ENCODE measurements at places on chromosomes 5 and 9.

GRCh38 chr9:37030611-37030939 lies 3.5 kb downstream of the PAX5 start:
- DNase-seq = no peak

DNA sequence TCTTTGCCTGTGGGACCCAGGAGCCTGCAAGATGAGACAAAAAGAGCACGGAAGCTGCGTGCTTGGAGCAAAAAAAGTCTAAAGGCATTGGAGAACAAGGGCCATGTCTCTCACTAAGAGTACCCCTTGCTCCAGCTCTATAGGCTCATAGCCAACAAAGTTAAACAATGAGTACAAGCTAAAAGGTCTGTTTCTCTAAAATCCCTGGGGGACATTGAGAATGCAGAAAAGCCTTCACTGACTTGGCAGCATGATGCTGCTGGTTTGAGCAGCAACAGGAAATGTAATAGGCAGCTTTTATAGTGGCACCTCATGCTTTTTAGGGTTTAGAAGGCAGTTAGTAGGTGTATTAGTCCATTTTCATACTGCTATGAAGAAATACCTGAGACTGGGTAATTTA lies 287.5 kb downstream of the SMARCA2 start:
- no peak for DNase-seq

DNA sequence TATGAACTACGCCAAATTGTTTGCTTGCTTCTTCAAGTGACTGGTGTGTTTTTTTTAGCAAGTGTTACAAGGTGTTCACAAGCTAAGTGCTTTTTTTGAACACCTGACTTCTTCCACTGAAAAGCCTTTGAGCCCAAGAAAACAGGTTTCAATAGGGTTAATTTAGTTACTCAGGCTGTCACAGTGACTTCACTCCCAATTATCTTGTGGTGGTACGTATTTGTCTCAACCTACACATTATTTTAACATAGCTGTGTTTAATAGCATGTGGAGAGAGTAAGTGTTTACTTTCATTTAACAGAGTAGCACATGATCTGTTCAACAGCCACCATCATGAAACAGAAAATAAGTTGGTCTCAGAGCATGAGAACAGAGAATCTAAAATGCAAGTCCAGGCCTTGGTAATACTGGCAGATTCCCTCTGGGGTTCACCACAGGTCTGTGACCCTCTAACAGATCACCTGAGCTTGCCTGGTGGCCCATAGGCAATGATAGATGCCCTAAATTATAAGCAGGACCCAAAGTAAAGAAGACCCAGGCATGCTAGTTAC lies 267.7 kb upstream of the SMARCA2 start:
- no peak for DNase-seq

DNA sequence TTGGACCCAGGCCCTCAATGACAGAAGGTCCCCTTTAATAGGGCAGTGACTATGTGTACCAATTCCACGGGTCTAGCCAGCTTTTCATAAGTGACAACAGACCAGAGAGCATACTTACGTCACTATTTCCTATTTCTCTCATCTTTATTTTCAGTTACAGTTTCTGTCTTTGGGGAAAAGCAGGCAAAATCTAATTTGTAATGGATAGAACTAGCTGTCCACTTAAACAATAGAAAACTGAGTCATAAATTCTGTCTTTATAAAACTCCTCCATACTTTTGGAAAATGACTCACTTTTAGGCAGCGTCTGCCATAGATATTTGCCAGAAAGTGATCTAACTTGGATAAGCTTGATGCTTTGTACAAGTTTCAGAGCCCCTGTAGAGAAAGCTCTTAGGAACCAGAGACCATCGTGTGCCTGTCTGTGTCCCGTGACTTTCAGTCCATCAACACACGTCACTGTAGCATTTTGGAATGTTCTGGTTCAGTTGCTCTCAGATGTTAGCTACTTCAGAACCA lies 101.9 kb downstream of the F2RL2 start:
- DNase-seq = no peak

GRCh38 chr9:133238851-133239532 lies 29.9 kb upstream of the OBP2B start:
- peak; percentile 60 for DNase-seq

DNA sequence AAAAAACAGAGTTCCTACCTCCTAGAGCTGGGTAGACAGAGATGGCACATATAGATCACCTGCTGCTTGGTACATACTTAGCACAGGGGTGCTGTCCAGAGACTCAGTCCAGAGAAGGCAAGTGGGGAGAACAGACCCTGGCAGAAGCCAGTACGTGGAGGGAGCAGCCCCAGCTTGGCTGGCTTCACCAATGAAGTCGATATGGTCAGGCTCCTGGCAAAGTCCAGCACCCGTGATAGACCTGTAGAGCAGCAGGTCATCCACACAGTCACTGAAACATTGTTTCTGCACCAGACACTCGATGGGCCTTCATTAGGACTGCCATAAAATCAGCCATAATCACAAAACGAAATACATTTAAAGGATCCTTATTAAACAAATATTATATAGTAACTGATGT lies 45.8 kb downstream of the WHRN start:
- no peak for DNase-seq

DNA sequence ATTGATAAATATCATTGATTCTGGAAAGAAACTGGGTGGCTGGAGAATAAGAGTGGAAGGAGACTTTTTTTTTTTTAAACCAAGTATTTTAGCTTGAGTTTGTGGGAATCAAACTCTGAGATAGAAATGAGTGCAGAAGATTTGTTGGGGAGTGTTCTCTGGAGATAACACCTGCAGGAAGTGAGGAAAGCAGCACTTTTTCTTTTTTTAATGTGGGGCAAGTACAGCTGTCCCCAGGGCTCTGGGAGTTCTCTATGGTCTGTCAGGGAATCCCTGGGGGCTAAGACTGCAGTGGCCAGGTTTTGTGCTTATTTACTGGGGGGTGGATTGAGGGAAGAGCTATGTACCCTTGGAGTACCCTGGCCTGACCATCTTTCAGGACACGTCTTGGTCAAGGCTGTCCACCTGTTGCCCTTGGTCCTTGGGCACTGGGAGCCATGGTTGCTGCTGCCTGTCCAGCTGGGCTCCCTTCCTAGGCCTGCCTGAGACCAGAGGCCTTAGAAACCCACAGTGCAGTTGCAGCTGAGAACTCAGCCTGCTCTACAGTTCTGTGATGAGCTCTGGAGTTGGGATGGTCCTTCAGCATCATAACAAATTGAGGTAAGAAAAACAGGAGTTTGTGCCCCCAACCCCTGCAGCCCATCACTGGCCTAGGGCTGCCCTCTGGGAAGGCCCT lies 85.8 kb downstream of the PHAX start:
- DNase-seq = no peak

DNA sequence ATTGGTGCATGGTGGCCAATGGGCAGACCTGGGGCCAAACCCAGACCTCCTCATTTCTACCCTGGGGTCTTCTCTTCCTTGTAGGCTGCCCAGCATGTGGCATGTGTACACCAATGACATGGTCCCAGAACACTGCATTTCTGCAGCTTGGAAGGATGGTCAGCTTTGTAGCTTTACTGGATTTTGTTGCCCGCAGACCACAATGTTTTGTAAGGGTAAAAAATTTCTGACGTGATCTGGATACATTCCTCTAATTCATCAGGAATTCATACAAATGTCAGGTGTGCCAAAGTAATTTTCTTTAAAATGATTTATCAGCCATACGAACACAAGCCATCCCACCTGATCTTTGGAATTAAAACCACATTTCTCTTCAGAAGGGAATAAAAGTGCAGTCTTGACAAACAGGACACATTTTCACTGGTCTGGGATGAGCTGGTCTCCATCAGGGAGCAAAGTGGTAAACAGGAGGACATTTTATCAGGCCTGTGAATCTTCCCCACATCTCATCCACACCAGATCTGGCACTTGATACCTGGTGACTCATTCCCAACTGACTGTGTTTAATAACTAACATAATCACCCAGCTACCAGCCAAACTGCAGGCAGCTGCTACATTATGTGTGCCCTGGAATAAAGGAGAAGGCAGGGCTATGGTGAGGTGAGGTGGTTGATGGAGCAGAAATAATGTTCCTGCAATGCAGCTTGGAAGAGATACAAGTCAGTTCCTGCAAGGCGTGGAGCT lies 103.9 kb downstream of the SPOCK1 start:
- no peak for DNase-seq

DNA sequence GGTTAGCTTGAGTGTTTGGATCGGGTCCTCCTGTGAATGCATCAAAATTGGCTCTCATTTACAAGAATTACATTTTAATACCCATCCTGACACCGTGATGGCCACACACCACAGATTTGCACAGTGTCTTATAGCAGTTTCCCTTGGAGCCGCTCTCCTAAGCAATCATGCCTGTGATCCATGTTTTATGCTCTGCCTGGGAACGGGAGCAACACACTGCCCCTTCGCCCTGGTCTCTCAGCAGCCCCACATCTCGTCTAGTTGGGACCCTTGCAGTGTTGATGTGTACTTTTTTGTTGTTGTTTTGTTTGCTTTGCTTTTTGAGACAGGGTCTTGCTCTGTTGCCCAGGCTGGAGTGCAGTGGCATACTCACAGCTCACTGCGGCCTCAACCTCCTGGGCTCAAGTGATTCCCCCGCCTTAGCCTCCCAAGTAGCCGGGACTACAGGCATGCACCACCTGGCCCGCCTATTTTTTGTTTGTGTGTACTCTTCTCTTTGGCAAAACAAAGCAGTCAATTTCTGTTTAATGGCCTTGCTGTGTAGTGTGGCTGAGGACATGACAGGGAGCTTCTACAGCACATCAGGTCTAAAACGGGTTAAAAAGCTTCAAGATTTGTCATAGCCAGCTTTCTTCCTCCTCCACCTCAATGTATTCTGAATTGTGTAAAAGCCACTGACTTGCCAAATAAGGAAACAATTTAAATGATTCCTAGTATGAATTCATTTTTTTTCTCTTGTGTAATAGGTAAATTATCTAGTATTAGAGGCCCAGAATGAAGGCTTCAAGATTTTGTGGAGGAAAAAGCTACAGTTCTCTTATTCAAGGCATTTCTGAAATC lies 101.6 kb upstream of the TBCA start:
- DNase-seq = no peak

DNA sequence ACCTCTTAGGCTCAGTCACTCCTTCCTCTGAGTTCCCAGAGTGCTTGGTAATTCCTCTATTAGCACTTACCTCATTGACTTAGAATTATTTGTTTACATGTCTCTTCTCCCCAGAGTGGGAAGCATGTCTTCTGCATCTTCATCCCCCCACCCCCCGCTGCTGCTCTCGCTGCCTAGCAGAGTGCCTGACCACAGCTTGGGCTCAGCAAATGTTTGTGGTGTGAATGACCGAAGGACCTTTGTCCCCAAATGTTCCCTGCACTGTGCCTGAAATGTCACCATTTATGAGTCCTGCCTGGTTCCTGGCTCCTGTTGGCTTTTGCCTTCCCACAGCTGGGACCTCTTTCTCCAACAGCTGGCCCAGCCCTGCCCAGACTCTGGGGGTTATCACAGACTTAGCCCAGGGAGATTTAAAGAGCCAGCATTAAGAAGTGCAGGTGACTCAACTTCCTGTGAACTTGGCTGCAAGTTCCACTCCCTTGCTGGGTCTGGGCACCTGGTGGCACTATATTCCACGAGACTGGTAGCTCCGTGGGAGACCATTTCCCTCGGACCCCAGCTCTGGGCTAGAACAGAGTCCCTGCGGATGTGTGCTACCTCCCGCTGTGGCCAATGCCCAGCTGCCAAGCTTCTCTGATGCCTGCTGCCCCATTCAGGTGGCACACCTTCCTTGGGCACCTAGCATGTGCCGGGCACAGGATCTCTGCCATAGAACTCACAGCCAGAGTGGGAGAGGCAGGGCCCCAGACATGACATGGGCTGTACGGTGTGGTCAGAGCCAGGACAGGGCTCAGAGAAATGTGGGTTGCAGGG lies 1.8 kb upstream of the HMCN2 start:
- DNase-seq = no peak

- DNase-seq = peak; percentile 43
These were observed 110.4 kb upstream of the LIFR start for GRCh38 chr5:38666668-38667498.

DNA sequence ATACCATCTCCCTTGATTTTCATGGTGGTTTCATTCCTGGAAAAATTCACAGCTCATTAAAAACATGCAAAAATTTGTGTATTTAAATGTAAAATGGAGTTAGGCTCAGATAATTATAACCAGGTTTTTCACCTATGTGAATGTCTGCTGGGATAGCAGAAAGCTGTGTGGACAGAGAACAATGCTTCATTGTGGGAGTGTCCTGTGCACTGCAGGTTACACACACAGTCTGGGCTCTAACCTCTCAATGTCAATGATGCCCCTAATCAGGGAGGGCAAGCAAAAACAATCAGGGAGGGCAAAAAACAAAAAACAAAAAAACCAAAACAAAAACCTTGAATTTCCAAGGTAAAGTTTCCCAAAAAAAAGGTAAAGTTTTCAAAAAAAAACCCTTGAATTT lies 158.9 kb upstream of the KLF9 start:
- no peak for DNase-seq

DNA sequence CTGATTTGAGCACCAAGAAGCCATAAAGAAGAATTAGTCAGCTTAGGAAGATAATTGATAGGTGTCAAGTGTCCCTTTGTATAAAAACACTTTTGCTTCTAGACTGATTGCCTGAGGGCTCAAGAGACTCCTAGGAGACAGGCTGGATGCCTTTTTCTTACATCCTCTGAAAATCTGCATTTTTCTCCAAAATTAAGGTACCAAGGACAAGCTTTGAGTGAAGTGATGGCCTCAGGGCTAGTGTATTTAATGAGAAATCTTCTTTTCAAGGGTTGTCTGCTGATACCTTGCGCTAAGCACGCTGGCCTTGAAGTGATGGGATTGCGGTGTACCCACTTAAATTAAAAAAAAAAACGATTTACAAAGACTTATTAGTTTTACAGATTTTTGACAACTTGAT lies 304.0 kb downstream of the TLR4 start:
- DNase-seq = no peak

DNA sequence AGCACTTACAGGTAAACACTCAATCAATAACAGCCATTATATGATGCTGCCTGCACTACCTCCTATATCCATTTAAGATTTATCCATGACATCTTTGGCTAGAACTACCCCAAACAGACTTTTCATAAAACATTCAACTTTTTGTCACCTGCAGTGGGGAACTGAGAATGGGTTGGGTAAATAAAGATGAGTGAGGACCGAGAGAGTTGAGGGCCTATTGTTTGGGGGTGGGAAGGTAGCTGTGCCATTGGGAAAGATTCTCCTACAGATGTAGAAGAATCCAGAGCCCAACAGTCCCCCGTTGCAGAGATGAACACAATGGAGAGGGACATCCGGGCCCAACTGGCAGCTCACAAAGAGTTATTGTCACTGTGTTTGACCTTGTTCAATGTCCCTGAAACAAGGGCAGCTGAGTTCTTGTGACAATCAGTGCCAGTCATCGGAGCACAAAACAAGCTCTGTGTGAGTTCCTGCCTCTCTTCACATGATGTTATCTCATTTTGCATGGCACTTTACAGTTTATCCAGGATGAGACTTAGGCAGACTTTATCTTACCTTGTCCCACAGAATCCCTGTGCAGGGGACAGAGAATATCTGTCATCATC lies 11.5 kb upstream of the SLC31A2 start:
- DNase-seq = no peak

- DNase-seq = no peak
These were observed 18.4 kb upstream of the DENND1A start for GRCh38 chr9:123948286-123948685.

GRCh38 chr5:167096816-167097215 lies 1194.6 kb upstream of the WWC1 start:
- no peak for DNase-seq
